ENCODE measurements at places on chromosomes 4 and X.

- DNase-seq: no peak
Observed at GRCh38 chr4:22877486-22878052, 184.8 kb downstream of the GBA3 start.

GRCh38 chr4:42927946-42928345 is 35.4 kb downstream of the GRXCR1 start:
- no peak for DNase-seq

DNA sequence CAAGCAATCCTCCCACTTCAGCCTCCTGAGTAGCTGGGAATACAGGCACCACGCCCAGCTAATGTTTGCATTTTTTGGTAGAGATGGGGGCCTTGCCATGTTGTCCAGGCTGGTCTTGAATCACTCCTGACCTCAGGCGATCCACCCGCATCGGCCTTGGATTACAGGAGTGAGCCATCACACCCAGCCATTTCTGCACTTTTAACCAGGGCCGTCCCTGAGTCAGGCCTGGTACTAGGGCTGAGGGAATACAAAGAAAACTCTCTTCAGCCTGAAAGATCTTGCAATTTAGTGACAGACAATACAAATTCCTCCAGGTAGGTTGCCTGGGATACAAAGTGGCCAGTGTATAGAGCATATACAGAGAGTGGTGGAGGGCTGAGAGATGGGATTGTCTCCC is 65.8 kb downstream of the BCOR start:
- no peak for DNase-seq

GRCh38 chr4:673349-674091 is 556 bp downstream of the ATP5ME start:
- no peak for DNase-seq

GRCh38 chr4:151930372-151930771 is 169.6 kb upstream of the GATB start:
- no peak for DNase-seq

DNA sequence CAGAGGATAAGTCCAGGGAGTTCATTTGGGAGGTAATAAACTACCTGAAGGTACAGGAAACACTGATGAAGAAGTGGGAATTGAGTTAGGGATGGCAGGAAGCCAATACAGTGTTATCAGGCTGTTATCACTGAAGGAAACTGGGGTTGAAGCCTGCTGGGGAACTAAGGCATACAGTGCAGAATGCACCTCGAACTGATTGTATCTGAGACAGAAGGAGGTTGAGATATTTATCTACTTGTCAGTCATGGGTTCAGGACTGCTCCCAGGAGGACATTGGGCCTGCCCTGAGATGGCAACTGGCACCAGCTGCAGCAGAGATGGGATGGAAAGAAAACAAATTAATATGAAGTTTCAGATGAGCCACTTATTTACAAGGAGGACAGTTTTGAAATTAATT is 35.5 kb upstream of the CD38 start:
- no peak for DNase-seq

- no peak for DNase-seq
Observed at GRCh38 chr4:26830033-26830432, 30.6 kb upstream of the STIM2 start.

DNA sequence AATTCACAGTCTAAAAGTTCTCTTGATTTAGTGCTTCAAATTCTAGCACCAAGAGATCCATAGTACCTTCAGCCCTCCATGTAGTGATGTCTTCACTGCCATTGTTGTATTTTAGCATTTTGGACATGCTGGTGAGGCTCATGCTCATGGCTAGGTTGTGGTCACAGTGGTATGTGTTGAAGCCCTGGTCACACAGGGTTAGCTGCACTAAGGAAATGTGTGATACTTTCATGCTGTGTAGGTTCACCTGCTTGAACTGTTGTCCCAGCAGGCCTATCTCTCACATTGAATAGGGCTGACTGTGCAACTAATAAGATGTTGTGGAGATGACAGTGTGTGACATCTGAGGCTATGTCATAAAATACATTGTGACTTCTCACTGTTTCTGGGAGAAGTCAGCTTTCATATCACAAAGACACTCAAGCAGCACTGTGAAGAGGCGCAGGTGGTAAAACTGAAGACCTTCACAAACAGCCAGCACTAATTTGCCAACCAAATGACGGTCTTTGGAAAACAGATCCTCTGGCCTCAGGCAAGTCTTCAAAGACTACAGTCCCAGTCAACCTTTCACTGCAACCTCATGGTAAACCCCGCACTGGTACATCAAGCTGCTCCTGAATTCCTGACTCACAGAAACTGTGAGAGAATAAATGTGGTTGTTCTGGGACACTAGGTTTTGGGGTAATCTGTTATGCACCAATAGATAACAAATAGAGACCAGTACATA is 17.4 kb upstream of the ADH4 start:
- DNase-seq: no peak

DNA sequence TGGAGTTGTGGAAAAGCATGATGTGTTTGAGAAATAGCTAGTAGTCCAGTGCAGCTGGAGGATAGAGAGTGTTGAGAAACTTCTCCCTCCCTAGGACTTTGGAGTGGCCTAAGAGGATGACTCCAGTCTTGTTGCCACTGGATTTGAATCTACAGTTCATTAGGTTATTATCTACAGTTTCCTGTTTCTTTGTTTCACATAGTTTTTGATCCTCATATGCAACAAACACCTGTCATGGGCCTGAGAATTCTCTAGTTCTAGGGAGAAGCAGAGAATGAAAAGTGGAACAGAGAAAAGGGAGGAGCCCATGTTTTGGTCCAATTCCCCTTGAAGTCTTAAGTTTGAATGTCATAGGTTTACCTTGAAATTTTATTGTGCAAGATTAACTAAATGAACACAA is 73.6 kb upstream of the TBC1D9 start:
- no peak for DNase-seq

- no peak for DNase-seq
Observed at GRCh38 chr4:120445186-120445585, 378.5 kb upstream of the MAD2L1 start.

GRCh38 chr4:73593631-73594241 is 26.5 kb downstream of the RASSF6 start:
- no peak for DNase-seq

DNA sequence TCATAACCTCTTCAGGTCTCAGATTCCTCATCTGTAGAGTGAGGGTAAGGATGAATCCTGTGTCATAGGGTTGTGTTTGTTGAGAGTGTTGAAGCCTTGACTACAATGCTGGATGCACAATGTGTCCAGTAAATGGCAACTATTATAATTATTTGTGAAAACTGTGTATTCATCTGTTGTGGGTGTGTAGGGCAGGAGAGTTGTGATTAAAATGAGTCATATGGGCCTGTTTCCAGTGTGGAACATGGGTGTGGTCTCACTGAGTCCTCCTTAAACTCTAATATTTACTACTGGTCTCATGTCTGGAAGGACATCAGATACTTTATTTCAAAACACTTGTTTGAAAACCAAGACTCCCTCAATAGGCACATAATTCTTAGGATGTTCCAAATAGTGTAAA is 208.5 kb upstream of the CASK start:
- no peak for DNase-seq
